ENCODE measurements at places on chromosomes 6 and 20.

DNA sequence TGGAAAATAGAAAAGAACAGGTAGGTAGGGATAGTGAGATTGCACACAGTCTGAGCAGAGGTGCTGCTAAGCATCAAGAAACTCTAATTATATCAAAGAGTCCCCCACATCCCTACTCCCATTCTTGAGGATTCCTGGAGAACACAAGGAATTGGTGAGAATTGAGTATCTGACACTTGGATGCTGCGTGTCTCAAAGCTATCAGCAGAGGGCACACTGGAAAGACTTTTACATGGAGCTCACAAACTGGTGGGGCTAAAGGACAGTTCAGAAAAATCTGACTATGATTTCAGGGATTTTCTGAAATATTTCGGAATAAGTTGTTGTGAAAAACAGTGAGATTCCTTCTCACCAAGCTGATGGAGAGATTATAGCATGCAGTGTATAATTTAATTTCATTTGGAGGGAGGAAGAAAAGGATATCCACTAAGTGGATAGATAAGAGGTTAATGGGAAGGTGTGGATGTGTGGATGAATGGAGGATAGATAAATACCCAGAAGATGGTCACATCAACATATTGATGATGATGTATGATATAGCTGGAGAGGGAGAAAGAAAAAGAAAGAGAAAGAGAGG, 215.4 kb upstream of the DEFB112 start:
- DNase-seq, result no peak

DNA sequence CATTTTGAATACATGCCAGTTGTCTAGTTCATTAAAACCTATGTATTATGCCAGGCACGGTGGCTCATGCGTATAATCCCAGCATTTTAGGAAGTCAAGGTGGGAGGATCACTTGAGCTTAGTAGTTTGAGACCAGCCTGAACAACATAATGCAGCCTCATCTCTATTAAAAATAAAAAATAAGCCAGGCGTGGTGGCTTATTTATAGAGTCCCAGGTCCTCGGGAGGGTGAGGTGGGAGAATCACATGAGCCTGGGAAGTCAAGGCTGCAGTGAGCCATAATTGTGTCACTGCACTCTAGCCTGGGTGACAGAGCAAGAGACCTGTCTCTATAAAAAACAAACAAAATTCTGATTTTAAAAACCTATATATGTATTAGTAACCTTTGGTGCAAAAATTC, 27.5 kb downstream of the ORC3 start:
- DNase-seq, result no peak

DNA sequence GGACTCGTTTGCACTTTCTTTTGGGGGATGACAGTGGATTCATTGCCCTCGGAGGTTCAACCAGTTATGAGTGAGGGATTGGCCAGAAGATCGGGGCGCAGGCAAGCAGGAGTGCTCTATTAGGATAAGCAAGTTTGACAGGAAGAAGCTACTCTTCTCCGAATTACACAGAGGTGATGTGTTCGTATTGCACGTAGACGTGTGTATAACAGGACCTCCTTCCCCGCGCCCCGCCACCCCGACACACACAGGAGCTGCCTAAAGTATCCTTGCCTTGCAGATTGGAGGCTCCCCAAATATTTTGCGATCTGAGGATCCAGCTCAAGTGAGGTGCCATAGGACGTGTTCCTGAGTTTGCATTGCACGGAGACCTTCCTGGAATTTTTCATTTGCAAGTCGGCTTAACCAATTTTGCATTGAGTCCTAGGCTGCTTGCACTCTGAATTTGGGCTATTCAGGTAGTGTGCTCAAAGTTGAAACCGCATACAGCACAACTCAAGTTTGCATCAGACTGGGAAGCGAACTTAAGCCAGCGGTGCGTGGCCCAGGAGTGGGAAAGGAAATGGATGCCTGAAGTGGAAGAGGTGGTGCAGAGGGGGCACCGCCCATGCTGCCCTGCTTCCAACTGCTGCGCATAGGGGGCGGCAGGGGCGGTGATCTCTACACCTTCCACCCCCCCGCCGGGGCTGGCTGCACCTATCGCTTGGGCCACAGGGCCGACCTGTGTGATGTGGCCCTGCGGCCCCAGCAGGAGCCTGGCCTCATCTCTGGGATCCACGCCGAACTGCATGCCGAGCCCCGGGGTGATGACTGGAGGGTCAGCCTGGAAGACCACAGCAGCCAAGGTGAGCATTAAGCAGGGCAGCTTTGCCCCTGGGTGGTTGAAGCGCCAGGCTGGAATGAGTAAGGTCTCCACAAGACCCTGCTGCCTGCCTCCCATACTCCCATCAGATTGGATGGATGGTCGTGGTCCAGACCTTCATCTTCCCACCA, 770 bp downstream of the TCF19 start:
- DNase-seq, result no peak

DNA sequence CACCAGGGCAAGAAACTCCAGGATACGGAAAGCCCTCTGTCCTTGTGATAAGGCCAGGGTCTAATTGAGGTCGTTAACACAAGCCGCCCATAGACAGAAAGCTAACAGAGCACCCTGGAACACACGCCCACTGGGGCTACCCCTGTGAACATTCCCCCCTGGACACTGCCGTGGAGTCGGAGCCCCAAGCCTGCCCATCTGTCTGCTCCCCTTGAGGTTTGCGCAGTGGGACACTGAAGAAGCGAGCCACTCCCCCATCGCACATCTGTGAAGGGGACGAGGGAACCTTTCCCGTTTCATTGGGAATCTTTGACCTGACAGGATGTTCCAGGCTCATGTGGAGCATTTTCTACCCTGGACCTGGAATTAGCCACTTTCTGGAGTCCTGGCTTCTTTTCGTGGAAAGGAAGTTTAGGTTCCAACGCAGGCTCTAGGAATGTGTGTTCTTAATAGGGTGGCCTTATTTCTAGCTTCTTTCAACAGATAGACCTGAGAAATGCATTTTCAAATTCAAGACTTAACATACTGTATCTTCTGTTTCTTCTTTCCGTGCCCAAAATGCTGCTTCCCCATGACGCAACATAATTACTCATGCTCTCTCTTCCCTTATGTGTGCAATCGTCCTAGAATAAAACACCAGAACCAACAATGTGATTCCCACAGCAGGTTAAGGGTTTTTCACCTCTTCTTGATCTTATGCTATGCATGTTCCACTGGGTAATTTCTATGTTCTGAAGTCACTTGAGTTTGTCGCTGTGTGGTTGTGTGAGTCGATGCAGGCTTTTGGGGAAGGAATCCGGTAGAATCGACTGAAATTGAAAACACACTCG, 161.1 kb downstream of the ERMARD start:
- DNase-seq, result no peak

DNA sequence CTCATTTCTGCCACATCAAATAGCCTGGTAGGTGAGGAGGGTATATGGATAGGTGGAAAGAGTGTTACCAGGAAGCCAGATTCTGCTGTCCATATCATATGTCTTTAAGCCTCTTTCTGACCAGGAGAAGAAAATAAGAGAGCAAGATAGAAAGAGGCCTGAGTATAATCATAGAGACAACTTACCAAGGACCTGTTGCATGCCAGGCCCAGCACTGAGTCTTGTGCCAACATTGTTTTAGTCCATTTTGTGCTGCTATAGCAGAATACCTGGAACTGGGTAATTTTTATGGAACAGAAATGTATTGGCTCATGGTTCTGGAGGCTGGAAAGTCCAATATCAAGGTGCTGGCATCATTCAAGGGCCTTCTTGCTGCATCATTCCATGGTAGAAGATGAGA, 7.3 kb upstream of the ADA start:
- DNase-seq, result no peak

DNA sequence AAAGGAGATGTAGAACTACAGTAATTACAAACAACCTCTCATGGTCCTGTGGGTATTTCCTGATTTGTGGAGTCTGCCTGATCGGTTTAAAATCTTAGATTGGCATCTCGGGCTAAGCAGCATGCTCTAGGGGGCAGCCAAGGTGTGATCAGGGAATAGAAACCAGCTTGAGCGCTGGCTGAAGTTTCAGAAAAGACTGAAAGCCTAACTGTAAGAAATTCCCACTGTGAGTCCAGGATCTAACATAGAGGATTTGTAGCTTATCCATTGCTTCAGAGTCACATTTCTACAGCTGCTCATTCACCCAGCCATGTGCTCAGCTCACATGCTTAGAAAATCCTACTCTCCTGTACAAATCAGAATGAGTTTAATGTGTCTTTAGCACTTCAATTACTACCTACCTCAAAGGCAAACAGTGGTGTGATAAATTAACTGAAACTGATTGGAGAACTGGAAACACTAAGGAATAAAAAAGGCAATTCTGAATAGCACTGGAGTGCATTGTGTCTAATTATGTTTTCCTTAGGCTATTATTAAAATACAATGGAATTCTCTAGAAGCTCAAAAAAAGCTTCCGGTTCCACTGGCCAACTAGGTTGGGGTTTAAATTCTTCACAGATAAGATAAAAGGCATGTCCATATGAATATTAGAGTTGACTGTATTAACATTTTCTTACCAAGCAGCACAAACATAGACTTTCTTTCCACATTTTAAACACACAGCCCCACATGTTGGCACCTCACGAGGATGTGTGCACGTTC, 73.8 kb upstream of the MPC1 start:
- DNase-seq, result no peak

GRCh38 chr6:62714112-62714511, 428.1 kb upstream of the KHDRBS2 start:
- DNase-seq, result no peak

DNA sequence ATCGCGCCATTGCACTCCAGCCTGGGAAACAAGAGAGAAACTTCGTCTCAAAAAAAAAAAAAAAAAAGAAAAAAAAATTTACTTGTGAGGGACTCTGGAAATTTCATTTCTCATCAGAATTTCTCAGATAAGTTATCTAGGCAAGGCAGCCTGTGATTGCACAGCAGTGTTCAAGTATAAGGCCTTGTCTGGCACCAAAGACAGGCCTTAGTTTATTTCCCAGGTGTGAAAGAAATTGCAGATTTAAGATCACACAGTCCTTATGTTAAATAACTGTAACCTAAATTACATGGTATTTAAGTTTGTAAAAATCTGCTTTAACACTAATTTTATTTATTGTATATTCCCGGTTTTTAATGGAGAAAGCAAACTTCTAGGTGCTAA, 34.8 kb downstream of the HFE start:
- DNase-seq, result no peak

- DNase-seq, result no peak
These were observed 131.9 kb downstream of the UST start for GRCh38 chr6:148878683-148879082.

- peak; percentile 37 for DNase-seq
These were observed 52.6 kb upstream of the MAFB start for GRCh38 chr20:40741507-40742106.

GRCh38 chr20:38833857-38834164, 28.3 kb downstream of the PPP1R16B start:
- no peak for DNase-seq

DNA sequence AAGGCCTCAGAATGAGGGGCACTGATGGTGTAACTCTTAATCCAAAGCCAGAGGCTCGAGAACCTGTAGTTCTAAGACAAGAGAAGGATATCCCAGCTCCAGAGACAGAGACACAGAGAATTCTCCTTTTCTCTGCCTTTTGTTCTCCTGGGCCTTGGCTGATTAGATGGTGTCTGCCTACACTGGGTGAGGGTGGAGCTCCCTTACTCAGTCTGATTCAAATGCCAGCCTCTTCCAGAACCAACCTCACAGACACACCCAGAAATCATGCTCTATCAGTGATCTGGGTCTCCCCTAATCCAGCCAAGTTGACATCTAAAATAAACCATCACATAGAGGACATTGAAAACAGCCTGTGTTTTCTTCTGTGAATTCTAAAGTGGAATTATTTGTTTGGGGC, 68.0 kb upstream of the SMIM28 start:
- DNase-seq, result no peak

DNA sequence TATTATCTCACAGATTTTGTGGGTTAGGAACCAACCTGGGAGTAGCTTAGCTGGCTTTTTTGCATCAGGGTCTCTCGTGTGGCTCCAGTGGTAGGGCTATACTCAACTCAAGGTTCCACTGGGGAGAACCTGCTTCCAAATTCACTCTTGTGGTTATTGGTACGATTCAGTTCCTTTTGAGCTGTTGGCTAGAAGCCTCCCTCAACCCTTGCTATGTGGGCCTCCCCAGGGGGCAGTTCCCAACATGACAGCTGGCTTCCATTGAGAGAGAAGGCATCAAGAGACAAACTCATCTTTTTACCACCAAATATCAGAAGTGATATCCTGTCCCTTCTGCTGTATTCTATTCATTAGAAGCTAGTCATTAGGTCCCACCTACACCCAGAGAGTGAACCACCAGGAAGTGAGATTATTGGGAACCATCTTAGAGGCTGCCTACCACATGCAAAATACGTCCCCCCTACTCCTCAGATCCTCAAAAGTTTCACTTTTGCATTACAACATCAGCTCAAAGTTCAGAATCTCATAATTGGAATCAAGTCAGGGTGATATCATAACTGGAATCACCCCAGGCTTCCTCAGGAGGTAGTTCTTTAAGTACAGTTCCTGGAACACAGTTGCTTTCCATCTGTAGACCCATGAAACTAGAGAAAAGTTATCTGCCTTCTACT, 30.9 kb downstream of the MKKS start:
- DNase-seq, result no peak

- DNase-seq, result no peak
These were observed 58.0 kb downstream of the CD2AP start for GRCh38 chr6:47535316-47536225.

DNA sequence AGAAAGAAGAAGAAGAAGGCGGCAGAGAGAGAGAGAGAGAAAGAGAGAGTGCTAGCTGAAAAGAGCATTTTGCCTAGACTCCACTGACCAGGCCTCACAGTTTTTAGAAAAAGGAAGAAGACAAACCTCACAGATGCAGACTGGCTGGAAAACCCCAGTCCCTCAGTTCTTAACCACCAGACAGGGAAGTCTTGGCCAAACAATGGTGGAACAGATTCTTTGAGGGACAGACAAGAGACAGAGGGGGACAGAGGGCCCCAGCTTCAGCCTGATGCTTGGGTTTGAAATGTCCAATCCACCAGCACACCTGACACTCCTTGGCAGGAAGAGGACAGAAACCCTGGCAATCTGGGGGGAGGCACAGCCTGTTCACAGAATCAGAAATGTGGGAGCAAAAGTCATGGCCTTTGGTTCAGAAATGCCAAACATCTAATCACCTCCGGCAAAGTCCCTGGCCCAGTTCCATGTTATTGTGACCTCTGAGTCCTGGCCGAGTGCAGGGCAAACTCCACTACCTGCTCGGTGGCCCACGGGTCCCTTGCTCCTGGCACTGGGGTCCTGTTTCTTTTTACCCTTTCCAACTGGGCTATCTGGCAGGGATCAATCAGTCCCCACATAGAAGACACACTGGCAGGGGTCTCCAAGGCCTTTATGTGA, 235.2 kb downstream of the LY86 start:
- DNase-seq, result no peak

DNA sequence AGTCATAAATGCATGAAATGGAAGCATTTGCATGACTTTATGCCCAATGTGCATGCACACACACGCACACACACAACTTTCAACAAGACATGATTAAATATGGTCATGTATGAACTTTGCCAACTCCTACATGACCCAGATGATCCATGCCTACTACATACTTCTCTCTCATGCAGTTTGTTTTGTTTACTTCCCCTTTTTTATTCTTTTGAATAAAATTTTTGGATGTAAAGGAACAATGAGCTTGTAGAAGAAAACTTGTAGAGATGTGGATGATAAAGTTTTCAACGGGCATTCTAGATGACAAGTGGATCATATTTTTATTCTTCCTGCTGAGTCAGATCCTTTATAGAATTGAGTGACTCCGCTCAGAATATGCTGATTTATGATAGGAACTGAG, 50.8 kb upstream of the AIG1 start:
- DNase-seq, result no peak

- no peak for DNase-seq
These were observed 216.2 kb upstream of the SOX4 start for GRCh38 chr6:21377356-21377755.

GRCh38 chr6:39228111-39228971, 934 bp downstream of the KCNK5 start:
- peak; percentile 32 for DNase-seq

All from stimulated activated CD4-positive, alpha-beta T cell treated with anti-CD3 and anti-CD28 coated beads, Interleukin-2, amount 100 ng/mL, for 48 hours (primary cell).